SJSA1 (cell line): ENCODE measurements at places on chromosomes 11 and 22. TPM values are rescaled to one million over a fixed set of nuclear protein-coding genes. Genes with fewer than 3 reads are reported as not detected.

GRCh38 chr11:107550304-107550703 lies 15.2 kb downstream of the ALKBH8 start:
- no peaks in the 10 kb centered on the region for H3K27me3 ChIP-seq
- H3K4me1 ChIP-seq = peaks cover 3% of the 10 kb centered on the region
- no peaks in the 10 kb centered on the region for H3K36me3 ChIP-seq
- H3K4me3 ChIP-seq = no peak overlapping the region
- no peak overlapping the region for H3K27ac ChIP-seq

DNA sequence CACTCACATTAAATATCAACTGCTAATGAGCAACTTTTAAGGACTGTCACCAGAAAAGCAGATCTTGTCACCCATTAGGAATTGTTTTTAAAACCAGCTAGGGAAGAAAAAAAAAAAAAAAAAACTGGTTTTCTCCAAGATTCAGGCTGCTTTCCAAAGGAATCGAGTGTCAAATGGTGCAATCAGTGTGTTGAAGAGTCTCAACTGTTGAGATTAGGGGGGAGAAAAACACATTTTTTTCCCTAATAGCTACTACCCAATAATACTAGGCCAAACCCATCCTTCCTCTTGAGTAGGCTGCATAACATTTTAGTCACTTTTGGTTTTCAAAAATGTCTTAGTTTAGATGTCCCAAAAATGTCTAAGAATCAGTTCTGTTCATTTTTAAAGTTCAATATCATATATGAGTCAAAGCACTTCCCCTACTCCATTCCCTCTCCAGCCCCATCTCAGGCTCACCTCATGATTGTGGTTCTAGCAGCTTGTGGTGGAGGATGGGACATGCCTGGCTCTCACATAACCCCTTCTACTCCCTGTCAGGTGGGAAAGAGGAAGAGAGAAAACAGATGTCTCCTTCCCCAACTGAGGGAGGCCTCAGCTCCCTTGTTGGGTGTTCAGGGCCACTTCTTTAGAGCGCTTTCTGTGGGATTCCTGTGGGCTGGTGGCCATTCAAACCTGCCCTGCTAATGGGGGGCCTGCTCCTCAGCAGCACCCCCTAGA lies 193.6 kb downstream of the CWF19L2 start:
- no peak overlapping the region for H3K27ac ChIP-seq
- H3K4me1 ChIP-seq = no peaks in the 10 kb centered on the region
- H3K36me3 ChIP-seq = no peaks in the 10 kb centered on the region
- no peaks in the 10 kb centered on the region for H3K27me3 ChIP-seq

GRCh38 chr11:6757373-6757967 lies 14.3 kb downstream of the OR2AG2 start:
- no peaks in the 10 kb centered on the region for H3K36me3 ChIP-seq
- DNase-seq = peak; percentile 3
- H3K4me3 ChIP-seq = no peak overlapping the region
- H3K27ac ChIP-seq = no peak overlapping the region
- no peaks in the 10 kb centered on the region for H3K27me3 ChIP-seq

DNA sequence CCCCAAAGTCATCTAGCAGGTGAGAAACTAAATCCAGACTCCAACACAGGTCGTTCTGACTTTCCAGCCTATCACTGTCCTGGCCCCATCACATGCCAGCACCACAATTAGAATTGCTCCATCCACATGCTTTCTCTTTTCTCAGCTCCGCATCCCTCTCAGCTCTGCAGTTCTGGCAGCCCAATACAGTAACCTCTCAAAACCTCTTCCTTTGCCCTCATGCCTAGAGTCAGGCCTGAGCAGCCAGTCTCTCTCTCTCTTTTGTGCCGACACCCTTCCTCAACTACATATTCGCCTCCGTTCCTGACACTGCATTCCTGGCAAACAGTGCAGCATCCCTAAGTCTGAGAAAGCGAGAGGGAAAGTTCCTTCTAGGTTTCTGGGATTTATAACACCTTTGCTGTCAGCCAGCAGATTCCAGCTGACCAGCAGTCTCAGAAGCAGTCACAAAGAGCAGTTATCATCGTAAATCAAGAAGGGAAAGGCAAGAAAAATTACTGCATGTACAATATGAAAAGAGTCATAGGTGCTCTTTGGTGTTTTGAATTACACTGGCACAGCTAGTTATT lies 258.0 kb downstream of the FAT3 start:
- DNase-seq = no peak
- H3K27me3 ChIP-seq = no peaks in the 10 kb centered on the region
- no peaks in the 10 kb centered on the region for H3K36me3 ChIP-seq

DNA sequence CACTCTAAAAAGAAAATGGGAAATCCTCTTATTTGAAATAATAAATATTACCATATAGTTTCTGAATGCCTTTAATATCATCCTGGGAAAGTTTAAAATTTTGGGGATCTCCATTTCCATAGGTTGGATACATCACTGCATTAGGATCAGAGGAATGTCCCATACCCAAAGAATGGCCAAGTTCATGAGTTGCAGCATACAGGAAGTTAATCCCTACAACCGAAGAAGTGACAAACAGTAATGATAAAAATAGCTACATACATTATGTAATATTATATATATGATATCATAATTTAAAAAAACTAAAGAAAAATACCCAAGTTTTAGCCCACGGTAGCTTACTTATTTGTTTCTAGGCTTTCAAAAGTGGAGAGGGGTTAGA lies 7.4 kb downstream of the MMP7 start:
- no peak overlapping the region for H3K27ac ChIP-seq
- H3K27me3 ChIP-seq = no peaks in the 10 kb centered on the region
- no peak for DNase-seq
- H3K4me1 ChIP-seq = peaks cover 9% of the 10 kb centered on the region
- no peak overlapping the region for H3K4me3 ChIP-seq

- no peak overlapping the region for H3K27ac ChIP-seq
- peaks cover 25% of the 10 kb centered on the region for H3K4me1 ChIP-seq
- H3K36me3 ChIP-seq = no peaks in the 10 kb centered on the region
- DNase-seq = no peak
These were observed 36.4 kb downstream of the WEE1 start for GRCh38 chr11:9609841-9610240.

- no peak for DNase-seq
- no peaks in the 10 kb centered on the region for H3K4me1 ChIP-seq
- no peak overlapping the region for H3K4me3 ChIP-seq
- H3K27me3 ChIP-seq = peaks cover 32% of the 10 kb centered on the region
These were observed 16.6 kb downstream of the TST start for GRCh38 chr22:37002633-37003032.

DNA sequence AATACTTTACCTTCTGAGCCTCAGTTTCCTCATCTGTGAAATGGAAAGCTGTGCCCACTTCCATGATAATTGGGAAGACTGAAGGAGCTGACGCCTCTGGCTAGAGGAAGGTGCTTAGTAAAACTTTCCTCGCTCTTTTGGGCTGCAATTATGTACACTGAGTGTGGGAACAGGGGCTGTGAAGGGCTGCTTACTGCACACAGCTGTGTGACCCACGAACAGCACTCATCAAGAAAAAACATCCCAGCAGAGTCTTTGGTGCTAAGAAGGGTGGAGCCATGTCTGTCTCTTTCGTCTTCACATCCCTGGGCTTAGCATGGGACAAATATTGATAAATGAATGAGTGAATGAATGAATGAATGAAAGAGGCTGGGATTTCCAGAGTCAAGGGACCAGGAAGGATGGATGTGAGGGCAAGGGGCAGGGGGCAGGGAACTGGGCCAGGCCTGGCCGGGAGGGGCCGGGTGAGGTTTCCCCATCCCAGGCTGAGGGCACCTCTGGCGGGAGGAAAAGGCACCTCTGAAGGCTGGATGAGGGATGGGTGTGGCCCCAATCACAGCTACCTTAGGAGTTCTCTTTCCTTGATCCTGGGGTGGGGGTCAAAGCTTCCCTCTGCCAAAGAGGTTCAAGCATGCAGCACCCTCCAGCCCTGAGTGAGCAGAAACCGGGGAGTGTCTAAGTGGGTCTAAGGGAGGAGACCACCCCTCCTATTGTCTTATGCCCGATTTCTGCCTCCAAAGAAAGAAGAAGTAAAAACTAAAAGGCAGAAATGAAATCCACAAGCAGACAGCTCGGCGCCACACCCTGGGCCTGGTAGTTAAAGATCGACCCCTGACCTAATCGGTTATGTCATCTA lies 9.2 kb upstream of the CD5 start:
- H3K27ac ChIP-seq = no peak overlapping the region
- H3K4me3 ChIP-seq = no peak overlapping the region
- no peaks in the 10 kb centered on the region for H3K36me3 ChIP-seq
- no peak for DNase-seq
- H3K27me3 ChIP-seq = peaks cover 3% of the 10 kb centered on the region; the same call in 1 of the 2 replicates
- no peaks in the 10 kb centered on the region for H3K4me1 ChIP-seq

GRCh38 chr22:23526596-23527316 lies 53.3 kb downstream of the IGLL1 start:
- no peaks in the 10 kb centered on the region for H3K36me3 ChIP-seq
- H3K4me3 ChIP-seq = no peak overlapping the region
- peaks cover 11% of the 10 kb centered on the region for H3K4me1 ChIP-seq
- no peak for DNase-seq
- H3K27me3 ChIP-seq = no peaks in the 10 kb centered on the region
- no peak overlapping the region for H3K27ac ChIP-seq

Gene RNF26
- total RNA-seq = 2.2 and 3.4 TPM in 2 replicates

Gene FSHB
- total RNA-seq = not detected in 2 replicates

Gene PATE4
- not detected in 2 replicates for total RNA-seq
